ENCODE measurements at places on chromosomes 12 and 14.

DNA sequence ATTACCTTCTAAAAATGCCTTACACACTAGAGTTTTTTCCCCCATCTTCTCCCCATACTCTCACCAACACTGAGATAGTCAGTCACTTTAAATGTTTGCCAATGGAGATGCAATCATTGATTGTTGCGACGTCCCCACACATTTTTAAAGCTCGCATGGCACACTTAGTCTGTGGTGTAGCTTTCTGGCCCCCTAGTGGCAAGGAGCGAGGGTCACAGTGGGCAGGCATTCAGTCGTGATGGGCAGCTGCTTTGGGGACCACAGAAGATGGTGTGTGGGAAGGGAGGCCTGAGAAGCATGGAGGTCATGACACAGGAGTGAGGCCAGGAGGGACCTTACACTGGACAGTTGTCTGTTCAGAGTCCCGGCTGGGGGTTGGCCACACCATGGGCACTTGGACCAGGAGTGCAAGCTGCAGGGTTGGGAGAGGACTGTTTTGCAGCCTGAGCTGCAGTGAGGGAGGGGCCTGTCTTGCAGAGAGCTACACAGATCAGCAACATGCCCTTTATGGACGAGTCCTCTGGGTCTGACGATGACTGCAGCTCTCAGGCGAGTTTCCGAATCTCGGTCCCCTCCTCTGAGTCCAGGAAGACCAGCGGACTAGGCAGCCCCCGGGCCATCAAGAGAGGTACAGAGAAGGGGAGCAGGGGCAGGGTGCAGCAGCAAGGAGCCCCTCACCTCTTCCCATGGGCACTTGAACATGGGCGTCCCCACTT is 28.6 kb downstream of the PIGH start:
- DNase-seq = peak; percentile 23

DNA sequence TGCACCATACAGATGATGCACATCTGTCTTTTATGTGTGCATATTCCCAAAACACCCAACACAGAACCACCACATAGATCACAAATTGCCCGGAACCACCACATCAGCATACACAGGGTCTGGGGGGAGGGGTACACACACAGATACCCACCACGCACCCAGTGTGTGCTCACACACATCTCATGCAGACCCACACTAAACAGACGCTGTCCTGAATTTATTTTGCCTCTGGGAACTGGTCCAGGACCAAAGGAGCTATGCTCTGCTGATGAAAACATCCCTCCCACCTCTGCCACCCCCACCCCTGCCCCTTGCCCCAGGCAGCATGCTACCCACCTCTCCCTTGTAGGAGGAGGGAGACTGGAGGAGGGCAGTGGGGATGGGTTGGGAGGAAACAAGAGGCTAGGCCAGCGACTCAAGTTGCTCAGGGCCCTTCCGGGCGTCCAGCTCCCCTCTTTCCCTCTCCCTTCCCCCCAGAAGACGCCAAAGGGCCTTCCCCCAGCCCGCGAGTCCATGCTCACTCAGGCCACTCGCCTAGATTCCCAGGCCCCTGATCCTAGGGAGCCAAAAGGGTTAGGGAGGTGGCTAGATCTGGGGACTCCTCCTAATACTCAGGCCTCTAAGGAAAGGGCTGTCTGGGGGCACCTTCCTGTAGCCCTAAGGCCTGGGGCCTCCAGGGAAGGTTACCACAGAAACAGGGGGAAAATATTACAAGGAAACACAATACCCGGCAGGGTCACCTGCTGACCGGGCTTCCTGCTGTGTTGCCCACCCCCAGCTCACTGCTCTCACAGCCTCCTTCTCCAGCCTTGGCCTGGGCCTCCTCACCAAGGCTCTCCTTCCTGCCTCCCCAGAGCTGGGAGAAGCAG is 3.1 kb downstream of the HDAC7 start:
- no peak for DNase-seq

DNA sequence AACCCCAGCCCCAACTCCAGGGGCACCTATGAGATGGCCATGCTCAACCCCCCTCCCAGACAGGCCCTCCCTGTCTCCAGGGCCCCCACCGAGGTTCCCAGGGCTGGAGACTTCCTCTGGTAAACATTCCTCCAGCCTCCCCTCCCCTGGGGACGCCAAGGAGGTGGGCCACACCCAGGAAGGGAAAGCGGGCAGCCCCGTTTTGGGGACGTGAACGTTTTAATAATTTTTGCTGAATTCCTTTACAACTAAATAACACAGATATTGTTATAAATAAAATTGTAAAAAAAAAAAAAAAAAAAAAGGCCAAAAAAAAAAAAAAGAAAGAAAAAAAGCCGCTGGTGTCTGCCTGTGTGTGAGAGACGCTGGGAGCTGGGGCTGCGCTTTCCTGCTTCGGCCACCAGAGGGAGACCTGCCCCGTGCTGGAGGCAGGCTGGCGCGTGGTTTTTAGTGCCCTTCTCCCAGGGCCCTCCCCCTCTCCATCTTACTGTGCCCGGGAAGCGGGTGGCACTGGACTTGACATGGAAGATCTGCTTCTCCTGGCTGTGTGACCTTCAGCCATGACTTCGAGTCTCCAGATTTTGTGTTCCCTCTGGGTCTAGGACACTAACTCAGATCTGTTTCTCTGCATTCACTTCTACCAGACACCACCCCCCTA is 3.4 kb upstream of the NXPH4 start:
- DNase-seq = peak; percentile 63

DNA sequence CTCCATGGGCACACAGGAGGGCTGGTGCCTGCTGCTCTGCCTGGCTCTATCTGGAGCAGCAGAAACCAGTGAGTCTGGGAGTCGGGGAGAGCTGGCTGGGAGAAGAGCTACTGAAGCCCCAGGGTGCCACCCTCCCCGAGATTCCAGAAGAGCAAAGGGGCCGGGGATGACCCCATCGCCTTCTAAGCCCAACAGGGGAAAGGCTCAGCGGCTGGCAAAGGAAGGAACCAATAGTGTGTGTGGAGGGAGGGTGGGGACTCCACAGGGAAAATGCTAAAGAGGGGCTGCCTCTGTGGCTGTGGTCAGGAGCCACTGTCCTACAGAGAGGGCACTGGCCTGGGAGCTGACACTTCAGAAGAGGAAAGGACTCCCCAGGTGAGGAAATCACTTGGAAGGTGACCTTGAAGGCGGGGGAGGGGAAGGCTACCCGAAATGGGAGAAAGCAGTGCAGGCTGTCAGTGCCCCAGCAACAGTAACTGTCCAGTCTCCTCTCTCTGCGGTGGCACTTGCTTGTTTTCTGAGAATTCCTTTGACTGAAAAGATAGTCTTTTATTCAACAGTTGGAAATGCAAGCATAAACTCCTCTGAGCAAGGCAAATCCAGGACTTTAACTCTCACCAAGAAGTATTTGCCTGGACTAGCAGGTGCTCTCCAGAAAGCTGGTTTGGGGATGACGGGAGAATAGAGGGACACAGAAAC is 552 bp downstream of the TAPBPL start:
- DNase-seq = no peak

GRCh38 chr12:10551375-10551774 is 45.7 kb downstream of the EIF2S3B start:
- DNase-seq = no peak

- DNase-seq = peak; percentile 58
Observed at GRCh38 chr14:29637411-29637810, 290.2 kb downstream of the PRKD1 start.

- peak; percentile 34 for DNase-seq
Observed at GRCh38 chr14:58638231-58639197, 752 bp downstream of the DACT1 start.

DNA sequence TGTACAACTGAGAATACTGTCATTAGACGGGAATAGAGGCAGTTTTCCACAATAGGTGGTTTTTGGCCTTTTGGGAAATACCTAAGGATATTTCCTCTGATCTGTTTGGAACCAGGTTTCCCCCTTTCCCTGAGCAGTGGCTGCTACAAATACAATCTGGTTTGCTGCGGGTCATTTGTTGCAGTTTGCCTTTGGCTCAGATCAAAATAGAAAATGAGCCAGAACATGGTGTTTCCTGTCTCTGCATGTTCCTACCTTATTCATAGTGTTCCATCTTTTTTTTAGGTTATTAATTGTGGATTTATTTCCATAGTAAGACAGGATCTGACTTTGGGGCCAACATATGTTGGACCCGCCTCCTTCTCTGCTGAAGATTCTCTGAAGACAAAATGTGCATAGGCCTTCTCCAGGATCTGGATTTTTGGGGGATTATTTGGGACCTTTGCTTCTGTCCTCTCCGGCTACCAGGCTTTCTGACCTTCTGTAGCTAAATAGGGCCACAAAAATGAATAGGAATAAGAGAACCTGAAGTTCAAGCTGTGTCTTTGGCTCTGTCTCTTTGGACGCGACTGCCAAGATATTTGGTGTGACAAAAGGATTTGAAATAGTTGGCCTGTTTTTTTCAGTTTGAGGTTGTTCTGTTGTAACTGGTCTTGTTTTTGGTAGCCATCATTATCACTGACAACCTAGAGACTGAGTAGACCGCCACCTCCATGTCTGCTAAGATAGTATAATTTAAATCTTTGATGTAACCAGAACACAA is 146.9 kb downstream of the PRKCH start:
- DNase-seq = no peak

GRCh38 chr12:31682136-31682962 is 22.9 kb downstream of the ETFBKMT start:
- peak; percentile 53 for DNase-seq

DNA sequence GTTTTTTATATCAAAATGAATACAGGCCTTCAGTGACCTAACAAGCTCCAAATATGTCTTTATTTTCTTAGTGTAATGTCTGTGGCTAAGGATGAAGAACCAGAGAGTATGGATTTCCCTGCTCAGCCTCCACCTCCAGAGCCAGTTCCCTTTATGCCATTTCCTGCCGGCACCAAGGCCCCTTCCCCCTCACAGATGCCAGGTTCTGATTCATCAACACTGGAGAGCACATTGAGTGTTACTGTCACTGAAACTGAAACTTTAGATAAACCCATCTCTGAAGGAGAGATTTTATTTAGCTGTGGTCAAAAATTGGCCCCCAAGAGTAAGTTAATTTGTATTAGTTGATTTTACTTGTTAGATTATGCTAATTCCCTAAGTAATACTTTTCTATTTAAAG is 61.0 kb downstream of the KIAA0586 start:
- DNase-seq = peak; percentile 64

- DNase-seq = no peak
Observed at GRCh38 chr12:38697289-38697688, 208.1 kb downstream of the CPNE8 start.

DNA sequence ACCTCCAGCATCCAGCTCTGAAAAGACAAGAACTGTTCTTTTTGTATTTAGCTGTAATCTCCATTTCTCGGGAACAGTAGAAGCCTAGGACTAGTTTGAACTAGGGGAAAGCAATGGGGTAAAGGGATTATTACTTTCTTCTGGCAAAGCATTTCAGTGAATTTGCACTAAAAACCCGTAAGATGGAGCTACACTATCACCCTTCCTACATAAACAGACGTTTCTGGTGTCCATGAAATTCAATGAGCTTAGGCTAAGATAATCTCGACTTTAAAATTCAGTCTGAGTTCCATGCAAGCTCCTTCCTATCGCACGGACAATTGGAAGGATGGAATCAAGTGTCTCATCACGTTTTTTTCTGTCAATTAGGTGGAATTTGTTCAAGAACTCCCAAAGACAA is 24.0 kb downstream of the ACSM4 start:
- no peak for DNase-seq
